Esophagus muscularis mucosa (tissue), 4 donors: ENCODE measurements at places on chromosomes 7 and 10. TPM values are rescaled to one million over a fixed set of nuclear protein-coding genes. Genes with fewer than 3 reads are reported as not detected.
A peak's percentile ranks its signal among the peaks of the same experiment; 100 is the strongest.

Gene CLDN3
- total RNA-seq, result not detected

Gene TIMM23B
- 13.5 TPM for total RNA-seq

Gene C10orf105
- total RNA-seq, result 0.11 TPM

Gene NODAL
- not detected for total RNA-seq

Gene CFAP43
- total RNA-seq, result 0.33 TPM

Gene CDHR1
- not detected for total RNA-seq

- H3K36me3 ChIP-seq, result no peaks in the 10 kb centered on the region
- no peaks in the 10 kb centered on the region for H3K4me1 ChIP-seq
- DNase-seq, result no peak
- H3K27me3 ChIP-seq, result no peaks in the 10 kb centered on the region
- H3K27ac ChIP-seq, result no peak overlapping the region
- no peak overlapping the region for H3K4me3 ChIP-seq
These were observed 31.5 kb upstream of the OR9A4 start for GRCh38 chr7:141884539-141885225.

DNA sequence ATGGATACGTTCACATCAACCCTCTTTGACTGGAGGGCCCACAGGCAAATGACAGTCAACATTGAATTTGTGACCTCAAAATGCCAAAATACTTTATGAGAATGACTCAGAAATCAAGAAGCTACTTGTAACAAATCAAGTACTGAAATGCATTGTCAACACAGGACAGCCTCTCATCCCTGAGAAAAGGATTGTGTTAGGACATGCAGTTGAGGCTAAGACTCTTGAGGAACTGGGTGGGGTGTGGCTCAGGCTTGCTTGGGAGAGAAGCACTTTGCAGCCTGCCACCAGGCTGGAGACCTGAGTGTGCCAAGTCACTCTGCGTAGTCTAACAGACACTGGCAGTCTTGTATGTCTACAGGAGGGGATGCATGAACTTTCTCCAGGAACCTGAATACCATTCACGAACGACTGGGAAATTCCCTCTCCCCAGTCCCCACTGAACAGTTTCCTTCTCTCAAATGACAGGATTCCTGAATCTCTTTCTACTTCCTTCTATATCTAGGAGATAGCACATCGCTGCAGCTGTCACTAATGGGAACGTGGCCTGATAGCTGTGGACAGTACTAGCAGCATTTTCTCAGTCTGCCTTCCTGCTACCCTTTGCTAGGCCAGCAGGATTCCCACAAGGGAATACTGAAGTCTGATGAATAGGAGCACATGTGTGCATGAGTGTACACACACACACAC lies 3.3 kb upstream of the SMO start:
- no peak overlapping the region for H3K27ac ChIP-seq
- H3K27me3 ChIP-seq, result no peaks in the 10 kb centered on the region
- DNase-seq, result no peak
- H3K4me1 ChIP-seq, result peaks cover 11% of the 10 kb centered on the region
- no peaks in the 10 kb centered on the region for H3K36me3 ChIP-seq

- H3K36me3 ChIP-seq, result no peaks in the 10 kb centered on the region
- no peak overlapping the region for H3K4me3 ChIP-seq
- H3K27ac ChIP-seq, result no peak overlapping the region
- peak; percentile 39 for DNase-seq
- no peaks in the 10 kb centered on the region for H3K4me1 ChIP-seq
These were observed 77.5 kb upstream of the CXCL12 start for GRCh38 chr10:44462338-44462914.

DNA sequence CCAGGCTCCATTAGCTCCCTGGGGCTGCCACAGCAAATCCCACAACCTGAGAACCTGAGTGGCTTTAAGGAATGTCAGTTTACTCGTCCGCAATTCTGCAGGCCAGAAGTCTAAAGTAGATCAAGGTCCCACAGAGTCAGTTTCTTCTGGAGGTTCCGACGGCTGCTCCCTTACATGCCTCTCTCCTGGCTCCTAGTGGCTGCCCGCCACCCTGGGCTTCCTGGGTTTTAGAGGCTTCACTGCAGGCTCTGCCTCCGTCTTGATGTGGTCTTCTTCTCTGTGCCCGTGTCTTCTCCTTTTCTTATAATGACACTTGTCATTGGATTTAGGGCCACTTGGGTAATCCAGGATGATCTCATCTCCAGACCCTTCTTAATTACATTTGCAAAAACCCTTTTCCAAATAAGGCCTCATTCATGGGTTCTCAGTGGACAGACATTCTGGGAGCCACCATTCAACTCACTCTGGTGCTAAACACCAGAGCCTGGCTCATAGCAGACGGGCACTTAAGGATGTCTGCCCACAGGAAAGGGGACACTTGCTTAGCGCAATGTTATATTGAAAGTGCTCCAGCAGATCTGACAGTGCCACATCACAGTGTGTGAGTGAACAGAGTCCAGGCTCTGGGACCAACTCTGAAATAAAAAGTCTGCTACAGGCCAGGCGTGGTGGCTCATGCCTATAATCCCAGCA lies 77.6 kb downstream of the VWC2 start:
- no peaks in the 10 kb centered on the region for H3K36me3 ChIP-seq
- no peak for DNase-seq
- no peaks in the 10 kb centered on the region for H3K4me1 ChIP-seq
- no peaks in the 10 kb centered on the region for H3K27me3 ChIP-seq
- H3K27ac ChIP-seq, result no peak overlapping the region

- H3K4me1 ChIP-seq, result peaks cover 30% of the 10 kb centered on the region
- no peaks in the 10 kb centered on the region for H3K27me3 ChIP-seq
- H3K36me3 ChIP-seq, result peaks cover 20% of the 10 kb centered on the region
- peak overlapping the region; percentile 99 for H3K27ac ChIP-seq
- DNase-seq, result no peak
- peak overlapping the region; percentile 96 for H3K4me3 ChIP-seq
These were observed 760 bp downstream of the CBX3 start for GRCh38 chr7:26202019-26202990.

GRCh38 chr10:114301951-114302710 lies 63.1 kb downstream of the VWA2 start:
- H3K36me3 ChIP-seq, result peaks cover 48% of the 10 kb centered on the region
- no peak for DNase-seq
- H3K27me3 ChIP-seq, result no peaks in the 10 kb centered on the region
- peak overlapping the region; percentile 9 for H3K27ac ChIP-seq
- H3K4me1 ChIP-seq, result peaks cover 13% of the 10 kb centered on the region

DNA sequence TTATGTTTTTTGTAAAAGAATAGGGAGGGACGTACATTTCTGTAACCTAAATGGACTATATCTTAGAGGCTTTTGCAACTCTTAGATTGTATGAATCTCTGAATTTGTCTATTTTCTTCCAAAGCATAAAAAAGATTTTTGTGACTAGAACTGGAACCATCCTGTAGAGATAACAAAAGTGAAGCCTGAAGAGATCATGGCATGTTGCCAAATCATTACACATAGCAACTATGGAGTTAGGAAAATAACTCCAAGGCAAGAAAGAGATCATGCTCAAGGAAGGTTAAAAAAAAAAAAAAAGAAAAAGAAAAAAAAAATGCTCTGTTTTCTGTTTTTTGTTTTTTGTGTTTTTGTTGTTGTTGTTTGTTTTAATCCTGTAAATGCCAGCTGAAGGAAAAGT lies 567.7 kb upstream of the ZWINT start:
- no peak for DNase-seq
- no peaks in the 10 kb centered on the region for H3K27me3 ChIP-seq
- no peak overlapping the region for H3K4me3 ChIP-seq
- no peaks in the 10 kb centered on the region for H3K36me3 ChIP-seq
- no peaks in the 10 kb centered on the region for H3K4me1 ChIP-seq

- no peak for DNase-seq
- no peaks in the 10 kb centered on the region for H3K27me3 ChIP-seq
- H3K27ac ChIP-seq, result no peak overlapping the region
- H3K4me3 ChIP-seq, result no peak overlapping the region
- peaks cover 42% of the 10 kb centered on the region for H3K4me1 ChIP-seq
These were observed 12.6 kb downstream of the NT5C2 start for GRCh38 chr10:103180491-103180890.

DNA sequence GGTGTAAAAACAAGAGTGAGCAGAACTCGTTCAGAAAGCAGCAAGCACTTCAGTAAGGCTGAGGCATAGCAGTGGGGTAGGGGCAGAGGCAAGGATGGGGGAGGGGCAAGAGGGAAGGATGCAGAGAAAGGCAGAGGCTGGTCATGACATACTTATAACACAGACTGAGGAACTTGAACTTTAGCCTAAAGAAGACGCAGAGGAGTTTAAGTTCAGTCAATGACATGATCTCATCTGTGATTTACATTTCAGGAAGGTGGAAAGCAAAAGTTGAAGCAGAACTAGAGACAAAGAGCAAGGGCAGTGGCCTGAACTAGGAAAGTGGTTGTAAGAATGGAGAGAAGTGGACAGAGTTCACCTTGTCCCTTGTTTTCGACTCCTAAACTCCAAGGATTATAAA lies 15.8 kb downstream of the MACC1 start:
- H3K27me3 ChIP-seq, result no peaks in the 10 kb centered on the region
- H3K4me3 ChIP-seq, result no peak overlapping the region
- H3K36me3 ChIP-seq, result no peaks in the 10 kb centered on the region
- H3K27ac ChIP-seq, result no peak overlapping the region
- no peak for DNase-seq

- peaks cover 31% of the 10 kb centered on the region for H3K4me1 ChIP-seq
- H3K27ac ChIP-seq, result peak overlapping the region; percentile 98
- DNase-seq, result no peak
- peak overlapping the region; percentile 71 for H3K4me3 ChIP-seq
These were observed 1.6 kb downstream of the SEPHS1 start for GRCh38 chr10:13346283-13347042.

DNA sequence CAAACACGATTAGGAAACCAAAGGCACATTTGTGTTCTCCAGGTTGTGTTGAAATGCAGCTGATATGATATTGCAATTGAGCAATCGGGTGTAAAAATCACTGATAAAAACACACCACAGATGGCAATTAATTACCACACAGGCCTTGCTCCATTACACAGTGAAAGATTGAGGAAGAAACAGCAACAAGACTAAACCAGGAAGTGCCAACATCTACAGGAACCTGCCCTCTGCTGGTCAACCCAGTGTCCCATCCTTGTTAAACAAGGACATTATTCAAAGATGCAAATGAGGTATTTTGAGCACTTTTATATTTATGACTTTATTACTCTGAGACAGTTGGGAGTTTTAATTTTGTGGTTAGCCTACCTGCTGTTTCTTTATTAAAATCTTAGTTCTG lies 765.6 kb upstream of the GHITM start:
- no peaks in the 10 kb centered on the region for H3K4me1 ChIP-seq
- H3K4me3 ChIP-seq, result no peak overlapping the region
- H3K27me3 ChIP-seq, result no peaks in the 10 kb centered on the region
- no peaks in the 10 kb centered on the region for H3K36me3 ChIP-seq
- DNase-seq, result no peak

GRCh38 chr7:29314148-29314547 lies 119.6 kb downstream of the CHN2 start:
- no peaks in the 10 kb centered on the region for H3K27me3 ChIP-seq
- H3K4me3 ChIP-seq, result no peak overlapping the region
- no peaks in the 10 kb centered on the region for H3K4me1 ChIP-seq
- H3K27ac ChIP-seq, result no peak overlapping the region
- no peaks in the 10 kb centered on the region for H3K36me3 ChIP-seq

DNA sequence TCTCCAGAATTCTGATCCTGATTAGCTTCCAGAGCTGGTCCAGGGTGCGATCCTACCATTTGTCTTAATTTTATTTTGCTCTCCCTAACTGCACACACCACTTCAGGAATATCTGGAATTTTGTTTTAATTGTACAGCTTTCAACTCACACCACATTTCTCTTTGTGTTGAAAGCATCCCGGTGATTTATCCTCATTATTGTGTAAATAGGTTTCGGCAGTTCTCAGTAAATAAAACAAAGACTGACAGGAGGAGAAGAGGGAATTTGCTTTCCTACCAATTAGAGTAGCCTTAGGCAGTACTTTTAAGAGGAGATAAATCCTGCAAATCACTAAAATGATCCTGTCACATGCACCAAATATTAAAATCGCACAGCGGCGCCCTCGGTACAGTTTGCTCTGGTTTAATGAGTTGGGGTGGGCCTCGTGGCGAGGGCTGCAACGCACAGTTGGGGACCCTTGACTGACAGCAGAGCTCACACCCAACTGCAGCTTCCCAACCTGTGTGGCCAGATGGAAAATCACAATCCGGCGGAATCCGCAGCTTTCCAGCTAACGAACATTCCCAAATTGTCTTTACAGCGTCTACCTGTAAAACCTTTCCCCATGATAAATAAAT lies 62.6 kb downstream of the EBF3 start:
- peaks cover 13% of the 10 kb centered on the region for H3K4me1 ChIP-seq
- no peak overlapping the region for H3K4me3 ChIP-seq
- no peaks in the 10 kb centered on the region for H3K27me3 ChIP-seq
- H3K36me3 ChIP-seq, result no peaks in the 10 kb centered on the region

- H3K4me3 ChIP-seq, result no peak overlapping the region
These were observed 182.6 kb downstream of the ADAM12 start for GRCh38 chr10:126205486-126206205.

DNA sequence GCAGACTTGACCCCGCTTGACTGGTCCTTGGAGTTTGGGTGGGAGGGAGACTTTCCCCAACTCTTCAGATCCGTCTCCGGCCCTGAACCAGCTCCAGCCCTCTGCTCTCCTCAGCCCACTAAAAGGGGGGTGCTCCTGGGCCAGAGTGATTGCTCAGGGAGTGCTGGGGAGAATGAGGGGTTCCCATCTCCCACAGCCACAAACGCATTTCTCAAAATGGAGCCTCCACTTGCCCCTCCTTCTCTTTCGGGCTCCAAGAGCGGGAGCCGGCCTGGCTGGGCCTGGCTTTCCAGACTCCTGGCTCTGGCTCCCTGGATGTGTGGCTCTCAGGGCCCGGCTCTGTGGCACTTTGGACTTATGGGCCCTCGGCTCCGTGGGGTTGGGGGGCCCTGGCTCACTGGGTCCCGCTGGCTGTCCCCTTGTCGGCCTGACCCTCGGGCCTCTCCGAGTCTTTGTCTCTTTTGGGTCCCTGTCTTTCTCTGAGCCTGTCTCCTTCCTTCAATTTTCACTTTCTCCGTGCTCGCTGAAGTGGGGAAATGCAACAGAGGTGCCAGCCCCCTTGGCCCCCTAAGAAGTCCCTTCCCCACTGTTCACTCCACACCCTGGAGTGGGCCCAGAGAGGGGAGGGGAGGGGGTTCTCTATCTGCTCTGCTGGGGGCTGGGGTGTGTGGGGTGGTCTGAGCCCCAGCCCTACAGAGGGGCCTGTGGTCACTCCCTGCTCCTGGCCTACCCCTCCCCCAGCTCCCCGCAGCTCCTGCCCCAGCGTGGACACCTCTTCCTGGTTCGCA lies 713 bp downstream of the LZTS2 start:
- H3K27me3 ChIP-seq, result no peaks in the 10 kb centered on the region
- DNase-seq, result no peak
- H3K36me3 ChIP-seq, result peaks cover 27% of the 10 kb centered on the region
- peak overlapping the region; percentile 79 for H3K4me3 ChIP-seq
- H3K27ac ChIP-seq, result peak overlapping the region; percentile 99
- peaks cover 77% of the 10 kb centered on the region for H3K4me1 ChIP-seq
